ENCODE measurements at places on chromosomes 7 and 10.
A peak's percentile ranks its signal among the peaks of the same experiment; 100 is the strongest.

DNA sequence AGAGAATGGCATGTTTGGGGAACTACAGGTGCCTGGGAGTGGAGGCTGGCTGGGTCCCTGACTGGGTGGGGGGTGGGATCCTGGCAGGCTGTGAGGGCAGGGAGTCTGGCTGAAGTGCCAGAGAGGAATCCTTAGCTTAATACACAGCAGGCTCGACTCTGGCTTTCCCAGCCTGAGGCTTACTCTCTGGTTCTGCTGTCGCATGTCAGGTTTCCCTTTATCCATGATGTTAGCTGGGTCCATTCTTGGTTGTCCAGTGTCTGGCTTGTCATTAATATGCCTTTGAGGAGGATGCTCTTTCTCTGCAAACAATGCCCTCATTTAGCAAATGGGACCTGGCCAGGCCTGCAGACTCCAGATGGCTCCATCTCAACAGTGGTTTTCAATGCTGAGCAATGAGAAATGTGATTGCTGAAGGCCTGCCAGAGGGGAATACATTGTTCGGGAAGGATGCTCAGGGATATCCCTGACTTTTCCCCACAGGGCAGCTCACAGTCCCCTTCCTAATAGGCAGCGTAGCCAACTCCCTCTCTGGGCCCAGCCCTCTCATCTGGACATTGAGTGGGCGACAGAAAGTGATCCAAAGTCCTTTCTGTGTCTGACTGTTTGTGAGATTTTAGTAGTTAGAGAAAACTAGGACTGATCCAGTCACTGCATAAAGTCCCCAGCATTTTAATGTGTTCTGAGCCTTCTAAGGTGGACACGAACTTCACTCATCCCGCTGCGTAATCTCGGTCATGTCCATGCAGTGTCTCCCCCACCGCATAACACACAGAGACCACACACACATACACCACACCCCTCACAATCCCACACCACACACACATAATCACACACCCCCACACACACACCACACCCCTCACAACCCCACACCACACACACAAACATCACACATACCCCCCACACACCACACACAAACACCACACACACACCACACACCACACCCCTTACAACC lies 124.9 kb downstream of the ANLN start:
- no peak for DNase-seq

GRCh38 chr10:52308251-52309031 lies 5.6 kb upstream of the DKK1 start:
- peak; percentile 72 for DNase-seq

DNA sequence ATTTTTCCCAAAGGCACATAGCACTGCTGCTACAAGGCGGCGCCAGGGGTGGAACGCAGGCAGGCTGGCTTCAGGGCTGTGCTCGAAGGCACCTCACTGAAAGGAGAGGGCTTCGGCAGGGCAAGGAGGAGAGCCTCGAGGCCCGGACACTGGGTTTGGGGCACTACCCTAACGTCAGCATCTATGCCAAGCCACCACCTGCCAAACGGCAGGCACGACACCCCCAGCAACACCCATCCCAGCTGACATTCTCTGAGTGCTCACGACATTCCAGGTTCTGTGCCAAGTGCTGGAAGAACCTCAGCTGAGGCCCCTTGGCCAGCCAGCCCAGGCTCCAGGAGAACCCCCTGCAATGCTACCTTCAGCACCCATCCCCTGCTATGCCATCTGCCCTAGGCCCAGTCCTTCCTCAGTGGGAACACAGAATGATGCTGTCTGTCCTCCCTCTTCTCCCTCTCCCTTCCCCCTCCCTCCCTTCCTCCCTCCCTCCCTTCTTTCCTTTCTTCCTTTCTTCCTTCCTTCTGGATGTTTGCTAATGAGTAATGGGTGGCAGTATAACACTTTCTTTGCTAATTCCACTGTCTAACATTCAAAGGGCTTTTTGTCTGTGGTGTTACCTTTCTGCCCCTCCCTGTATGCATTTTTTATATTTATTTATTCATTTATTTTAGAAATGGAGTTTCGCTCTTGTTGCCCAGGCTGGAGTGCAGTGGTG lies 24.3 kb downstream of the ZCCHC24 start:
- DNase-seq: no peak

DNA sequence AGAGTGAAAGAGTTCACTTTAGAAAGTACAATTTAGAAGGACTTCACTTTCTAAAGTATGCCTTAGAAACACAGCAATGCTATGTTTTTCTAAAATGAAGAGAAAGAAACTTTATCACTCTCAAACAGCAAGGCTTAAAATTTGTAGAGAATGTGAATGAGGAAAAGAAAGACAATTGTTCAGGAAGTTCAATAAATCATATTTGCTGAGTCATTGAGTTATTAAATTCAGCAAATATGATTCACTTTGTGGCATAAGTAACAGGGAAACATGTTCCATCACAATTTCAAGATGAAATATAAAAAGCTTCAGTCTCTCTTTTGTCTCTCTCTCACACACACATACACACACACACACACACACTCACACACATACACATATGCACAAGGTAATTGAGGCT lies 187.9 kb downstream of the PCDH15 start:
- no peak for DNase-seq

DNA sequence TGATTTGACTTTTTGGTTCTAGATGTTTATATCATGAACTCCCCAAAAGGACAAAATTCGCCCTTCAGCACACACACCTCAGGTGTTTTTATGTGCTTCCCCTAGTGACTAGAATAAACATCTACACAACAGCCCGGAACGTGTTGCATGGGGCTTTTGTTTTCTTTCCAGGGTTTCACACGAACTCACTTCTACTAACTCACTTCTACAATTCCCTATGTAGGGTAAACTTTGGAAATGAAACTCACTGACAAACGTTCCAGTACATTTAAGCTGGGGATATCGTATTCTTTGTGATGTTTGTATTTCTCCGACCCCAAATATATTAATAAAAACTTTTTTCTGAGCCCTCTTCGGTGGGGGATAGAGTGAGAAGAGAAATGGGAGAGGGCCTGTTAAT lies 1.4 kb downstream of the TRA2A start:
- no peak for DNase-seq

GRCh38 chr7:36301914-36302771 lies 87.5 kb upstream of the ANLN start:
- no peak for DNase-seq

DNA sequence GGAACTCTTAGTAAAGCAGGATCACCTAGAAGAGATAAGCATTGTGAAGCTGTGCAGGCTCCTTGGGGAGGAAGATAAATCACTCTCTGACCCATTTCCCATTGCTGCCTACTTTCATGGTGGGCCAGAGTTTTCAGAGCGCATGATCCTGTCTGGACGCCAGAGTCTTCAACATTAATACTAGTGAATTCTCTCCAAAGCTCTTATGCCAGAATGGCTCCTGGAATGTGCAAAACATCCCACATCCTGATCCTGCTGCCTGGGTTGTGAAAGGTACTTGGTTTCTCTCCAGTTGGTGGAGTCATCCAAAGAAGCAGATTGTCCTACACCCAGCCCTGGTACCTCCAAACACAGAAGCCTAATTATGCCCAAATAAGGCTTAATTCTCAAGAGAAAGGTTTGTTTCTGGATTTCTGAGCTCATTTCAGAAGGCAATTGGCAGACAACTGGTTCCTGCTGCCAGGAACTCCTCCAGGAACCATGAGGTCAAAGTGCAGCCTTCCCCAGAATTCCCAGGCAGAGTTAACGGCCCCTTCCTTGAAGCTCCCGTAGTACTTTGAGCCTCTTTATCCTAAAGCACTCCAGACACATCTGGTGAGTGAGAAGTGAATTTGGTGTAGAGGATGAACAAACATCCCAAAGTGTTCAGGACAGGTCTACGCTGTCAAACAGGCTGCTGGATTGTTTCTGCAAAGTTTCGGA lies 495.2 kb downstream of the PLXNA4 start:
- DNase-seq: no peak

- peak; percentile 89 for DNase-seq
These were observed 7.0 kb downstream of the GPRIN2 start for GRCh38 chr10:46549171-46550075.

DNA sequence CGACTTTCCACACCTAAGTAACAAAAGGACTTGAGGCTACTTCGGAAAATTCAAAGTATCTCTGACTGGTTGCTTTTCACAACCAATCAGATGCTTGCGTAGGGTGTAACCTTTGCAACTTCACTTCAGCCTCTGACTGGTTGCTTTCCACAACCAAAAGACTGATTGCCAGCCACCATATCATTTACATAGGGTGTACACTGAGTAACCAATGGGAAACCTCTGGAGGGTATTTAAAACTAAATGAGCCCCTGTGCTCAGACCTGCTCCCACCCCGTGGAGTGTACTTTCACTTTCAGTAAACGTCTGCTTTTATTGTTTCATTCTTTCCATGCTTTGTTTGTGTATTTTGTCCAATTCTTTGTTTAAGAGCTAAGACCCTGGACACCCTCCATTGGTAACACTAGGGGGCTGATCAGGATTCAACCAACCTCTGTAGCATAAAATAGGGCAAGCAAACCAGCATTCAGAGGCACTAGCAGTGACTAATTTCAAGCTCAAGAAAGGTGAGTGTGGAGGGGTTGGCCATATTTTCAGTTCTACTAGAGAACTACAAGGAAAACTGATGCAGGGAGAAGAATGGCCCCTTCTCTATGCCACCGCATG lies 390.8 kb downstream of the POM121L12 start:
- DNase-seq: no peak
